ENCODE measurements at places on chromosomes 5 and 9.

DNA sequence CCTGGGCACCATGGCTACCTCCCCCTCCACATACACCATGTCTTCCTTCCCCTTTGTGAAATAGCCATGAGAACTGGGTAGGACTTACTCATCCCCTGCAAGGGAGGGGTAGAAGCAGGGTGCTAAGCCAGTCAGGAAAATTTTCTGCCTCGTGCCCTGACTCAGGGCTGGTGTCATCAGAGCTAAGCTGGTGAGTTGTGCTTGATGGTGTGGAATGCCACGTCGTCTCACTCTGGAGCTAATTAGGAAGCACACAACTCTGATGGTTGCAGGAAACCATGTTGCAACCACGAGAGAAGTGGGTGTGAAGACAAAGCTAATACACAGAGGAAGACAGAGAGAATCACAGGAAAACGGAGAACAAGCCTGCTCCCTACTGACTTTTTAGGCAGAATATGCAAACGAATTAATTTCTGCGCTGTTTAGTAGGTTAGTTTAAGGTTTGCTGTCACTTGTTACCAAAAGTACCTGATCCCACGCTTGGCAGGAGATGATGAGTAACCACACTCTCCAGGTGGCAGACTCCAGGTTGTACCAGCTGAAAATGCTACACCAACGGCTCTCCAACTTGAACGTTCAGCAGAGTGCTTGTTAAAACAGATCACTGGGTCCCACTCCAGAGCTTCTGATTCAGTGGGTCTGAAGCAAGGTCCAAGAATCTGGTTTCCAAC, 54.5 kb downstream of the STK10 start:
- peak; percentile 62 for DNase-seq

DNA sequence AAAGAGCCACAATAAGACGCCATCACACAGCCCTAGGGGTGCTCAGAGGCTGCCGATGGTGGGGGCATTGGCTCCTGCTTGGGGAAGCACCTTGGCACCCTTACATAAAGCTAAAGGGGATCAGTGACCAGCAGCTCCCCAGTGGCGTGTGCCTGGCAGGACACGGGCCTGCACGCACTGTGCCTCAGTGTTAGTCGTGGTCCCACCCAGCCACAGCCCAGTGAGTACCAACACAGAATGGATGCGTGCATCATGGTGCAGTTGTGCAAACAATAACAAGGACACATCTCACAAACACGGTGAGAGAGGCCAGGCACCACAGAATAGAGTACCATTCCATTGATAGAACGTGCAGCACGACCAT, 103.2 kb downstream of the WNK2 start:
- no peak for DNase-seq

DNA sequence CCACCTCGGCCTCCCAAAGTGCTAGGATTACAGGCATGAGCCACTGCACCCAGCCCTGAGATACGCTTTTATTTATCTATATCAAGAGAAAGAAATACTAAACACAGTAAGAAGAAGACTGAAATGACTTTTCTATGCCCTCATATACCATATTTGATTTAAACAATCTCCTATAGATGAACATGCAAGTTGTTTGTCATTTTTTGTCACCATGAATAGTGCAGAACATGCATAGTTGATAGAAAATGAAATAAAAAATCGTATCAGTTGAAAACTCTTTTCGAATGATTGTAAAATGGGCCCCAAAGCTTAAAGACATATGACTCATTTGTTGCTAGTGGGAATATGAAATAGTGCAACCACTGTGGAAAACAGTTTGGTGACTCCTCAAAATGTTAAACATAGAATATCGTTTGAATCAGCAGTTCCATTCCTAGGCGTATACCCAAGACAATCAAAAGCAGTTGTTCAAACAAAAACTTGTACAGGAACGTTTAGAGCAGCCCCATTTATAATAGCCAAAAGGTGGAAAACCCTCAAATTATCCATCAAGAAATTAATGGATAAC, 61.4 kb upstream of the ANKH start:
- DNase-seq: no peak

- no peak for DNase-seq
Observed at GRCh38 chr5:25418319-25418859, 773.6 kb upstream of the CDH10 start.

GRCh38 chr9:130765137-130766020, 69.7 kb upstream of the ABL1 start:
- DNase-seq: no peak

GRCh38 chr5:133892774-133893173, 75.7 kb downstream of the C5orf15 start:
- DNase-seq: no peak

- no peak for DNase-seq
Observed at GRCh38 chr5:14004598-14005394, 60.3 kb upstream of the DNAH5 start.

DNA sequence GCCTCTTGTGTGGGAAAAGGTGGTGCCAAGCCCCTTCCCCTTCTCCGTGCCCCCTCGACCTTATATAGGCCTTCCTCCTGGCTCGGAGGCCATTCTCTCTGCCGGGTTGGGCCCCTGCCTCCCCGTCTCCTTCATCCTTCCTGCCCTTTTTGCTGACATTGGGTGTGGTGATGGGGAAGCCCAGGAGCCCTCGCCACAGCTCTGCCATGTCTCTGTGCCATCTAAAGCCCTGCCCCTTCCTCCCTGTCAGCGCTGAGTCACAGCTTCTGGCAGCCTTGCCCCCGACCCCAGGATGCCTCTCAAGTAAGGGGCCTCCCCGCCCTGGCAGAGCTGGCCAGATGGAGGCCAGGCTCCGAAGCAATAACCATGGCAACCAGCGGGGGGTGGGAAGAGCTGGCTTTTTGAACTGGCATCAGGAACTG, 30.4 kb downstream of the JADE2 start:
- peak; percentile 93 for DNase-seq

DNA sequence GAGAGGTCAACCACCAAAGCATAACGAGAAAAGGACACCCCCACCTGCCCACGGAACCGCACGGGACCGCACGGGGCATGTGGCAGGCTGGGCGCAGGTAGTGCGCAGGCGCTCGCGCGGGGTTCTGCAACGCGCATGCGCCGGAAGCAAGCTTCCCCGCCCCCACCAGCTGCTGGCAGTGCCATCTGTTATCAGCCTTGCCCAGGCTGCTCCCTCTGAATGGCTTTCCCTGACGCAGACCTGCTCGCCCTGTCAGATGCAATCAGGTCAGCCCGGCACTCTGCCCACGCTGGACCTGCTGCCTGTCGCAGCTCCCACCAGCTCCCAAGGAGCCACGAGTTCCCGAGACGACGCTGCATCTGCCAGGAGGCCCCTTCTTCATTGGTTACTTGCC, 22.8 kb downstream of the PTCH1 start:
- DNase-seq: no peak

DNA sequence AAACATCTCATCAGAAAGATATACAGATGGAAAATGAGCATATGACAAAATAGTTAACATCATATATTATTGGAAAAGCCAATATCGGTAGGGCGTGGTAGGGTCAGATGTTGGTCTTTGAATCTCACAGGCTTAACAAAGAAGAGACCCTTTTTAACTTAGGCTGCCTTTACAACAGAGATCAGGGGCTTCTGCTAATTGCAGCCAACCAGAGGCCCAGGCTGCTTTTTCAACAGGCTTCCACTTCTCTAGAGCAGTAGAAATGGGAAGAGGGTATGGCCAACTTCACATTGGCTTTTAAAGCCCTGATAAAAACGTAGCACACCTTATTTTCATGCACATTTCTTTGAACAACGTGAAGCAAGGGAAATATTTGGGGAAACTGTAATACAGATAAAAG, 764.3 kb upstream of the CTNND2 start:
- DNase-seq: no peak

DNA sequence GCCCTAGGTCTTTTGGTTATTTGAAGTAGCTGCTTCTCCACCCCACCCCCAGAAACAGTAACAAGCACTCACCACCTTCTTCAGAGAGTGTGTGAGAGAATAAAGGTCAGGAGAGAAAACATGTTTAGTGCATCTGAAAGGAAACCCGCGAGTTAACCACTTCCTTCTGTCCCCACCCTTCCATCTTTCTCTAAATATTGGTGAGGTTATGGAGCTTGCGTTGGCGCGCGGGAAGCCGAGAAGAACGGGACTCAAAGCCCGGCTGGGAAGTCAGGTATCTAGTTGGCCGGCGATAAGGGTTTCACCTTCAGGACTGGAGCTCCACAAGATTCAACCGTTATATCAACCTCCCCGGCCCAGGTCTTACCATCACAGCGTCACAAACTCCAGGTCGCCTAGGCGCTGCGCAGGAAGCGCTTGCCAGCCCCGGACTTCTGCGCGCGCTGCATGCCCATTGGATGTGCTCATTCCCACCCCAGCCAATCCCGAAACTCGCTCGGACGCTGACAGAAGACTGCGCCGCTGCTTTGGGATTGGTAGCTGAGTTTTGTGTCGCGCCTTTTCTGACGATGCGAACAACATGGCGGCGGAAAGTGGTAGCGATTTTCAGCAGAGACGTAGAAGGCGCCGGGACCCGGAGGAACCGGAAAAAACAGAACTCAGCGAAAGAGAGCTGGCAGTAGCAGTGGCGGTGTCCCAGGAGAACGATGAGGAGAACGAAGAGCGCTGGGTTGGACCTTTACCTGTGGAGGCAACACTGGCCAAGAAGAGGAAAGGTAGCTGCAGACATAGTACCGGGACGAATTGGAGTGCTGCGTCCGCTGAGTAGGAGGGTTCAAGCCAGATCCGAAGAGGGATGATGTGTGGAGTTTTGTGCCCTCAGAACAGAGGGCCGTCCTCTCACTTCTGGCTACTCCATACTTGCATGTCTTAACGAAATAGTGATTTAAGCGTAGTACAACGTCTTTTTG, at the start of the genes CENPK and PPWD1:
CENPK (minus strand) TSS at position 438 of the 971 bp plus-strand sequence. CDS start 8,261 bp downstream, outside the sequence.
PPWD1 (plus strand) TSS at position 566 of the 971 bp plus-strand sequence; CDS start at position 581, 15 bp downstream.
- peak; percentile 90 for DNase-seq

- DNase-seq: no peak
Observed at GRCh38 chr5:68587171-68587570, 371.6 kb downstream of the PIK3R1 start.

DNA sequence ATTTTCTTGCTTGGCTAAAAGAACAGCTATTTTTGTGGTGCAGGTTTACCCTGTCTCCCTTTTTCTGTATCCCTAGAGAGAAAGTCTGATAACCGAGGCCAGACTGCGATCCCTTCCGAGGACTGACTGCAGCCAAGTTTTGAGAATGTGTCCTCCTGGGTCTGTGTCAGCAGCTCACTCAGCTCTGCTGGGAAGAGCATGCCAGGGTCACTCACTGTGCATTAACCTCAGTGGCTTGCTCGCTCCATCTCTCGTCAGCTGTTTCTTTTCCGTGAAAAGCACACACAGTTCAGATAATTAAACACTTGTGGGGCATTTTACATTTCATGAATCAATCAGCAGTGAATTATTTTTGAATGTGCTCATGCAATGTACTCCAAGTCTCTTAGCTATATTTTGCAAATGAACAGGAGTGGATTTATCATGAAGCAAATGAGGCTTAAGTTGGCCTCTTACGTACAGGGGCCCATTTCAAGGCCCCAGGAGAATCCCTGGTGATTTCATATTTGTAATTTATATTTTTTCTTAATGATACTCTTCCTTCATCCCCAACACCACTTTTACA, 252.1 kb downstream of the SMARCA2 start:
- DNase-seq: no peak

DNA sequence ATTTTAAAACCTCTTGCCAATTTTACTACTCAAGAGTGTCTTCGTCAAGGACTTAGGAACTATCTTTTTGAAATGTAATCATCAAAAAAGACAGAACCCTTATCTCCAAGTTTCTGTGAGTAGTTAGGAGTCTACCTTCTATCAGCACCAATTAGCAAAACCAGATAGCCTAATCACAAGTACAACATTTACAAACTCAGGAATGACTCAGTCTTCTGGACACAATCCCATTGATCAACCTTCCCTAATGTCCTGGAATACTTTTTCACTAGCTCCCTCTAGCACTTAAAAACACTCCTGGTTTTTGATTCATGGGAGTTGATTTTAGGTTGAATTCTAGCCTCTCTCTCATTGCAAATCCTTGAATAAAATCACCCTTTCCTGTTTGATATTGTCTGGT, 680.7 kb downstream of the PRR16 start:
- no peak for DNase-seq

- no peak for DNase-seq
Observed at GRCh38 chr5:107943923-107944322, 273.2 kb upstream of the EFNA5 start.

GRCh38 chr9:414595-414994, 199.9 kb downstream of the DOCK8 start:
- DNase-seq: no peak

Data from SJSA1 (cell line).